ENCODE measurements at places on chromosomes 11 and 22. TPM values are rescaled to one million over a fixed set of nuclear protein-coding genes. Genes with fewer than 3 reads are reported as not detected.

The USP28 gene
- 30.3 TPM for total RNA-seq

The BLID gene
- total RNA-seq, result 1.4 TPM

The DKK3 gene
- 771 TPM for total RNA-seq

The ACTN3 gene
- not detected for total RNA-seq

The OPCML gene
- 0.19 TPM for total RNA-seq

The OLFML1 gene
- 0.17 TPM for total RNA-seq

The OR52B6 gene
- total RNA-seq, result not detected

The ATP5MG gene
- 187 TPM for total RNA-seq

GRCh38 chr11:105697291-105697690 is 87.4 kb downstream of the GRIA4 start:
- no peak for DNase-seq

- DNase-seq, result no peak
These were observed 970 bp downstream of the OR5B21 start for GRCh38 chr11:58506935-58507334.

DNA sequence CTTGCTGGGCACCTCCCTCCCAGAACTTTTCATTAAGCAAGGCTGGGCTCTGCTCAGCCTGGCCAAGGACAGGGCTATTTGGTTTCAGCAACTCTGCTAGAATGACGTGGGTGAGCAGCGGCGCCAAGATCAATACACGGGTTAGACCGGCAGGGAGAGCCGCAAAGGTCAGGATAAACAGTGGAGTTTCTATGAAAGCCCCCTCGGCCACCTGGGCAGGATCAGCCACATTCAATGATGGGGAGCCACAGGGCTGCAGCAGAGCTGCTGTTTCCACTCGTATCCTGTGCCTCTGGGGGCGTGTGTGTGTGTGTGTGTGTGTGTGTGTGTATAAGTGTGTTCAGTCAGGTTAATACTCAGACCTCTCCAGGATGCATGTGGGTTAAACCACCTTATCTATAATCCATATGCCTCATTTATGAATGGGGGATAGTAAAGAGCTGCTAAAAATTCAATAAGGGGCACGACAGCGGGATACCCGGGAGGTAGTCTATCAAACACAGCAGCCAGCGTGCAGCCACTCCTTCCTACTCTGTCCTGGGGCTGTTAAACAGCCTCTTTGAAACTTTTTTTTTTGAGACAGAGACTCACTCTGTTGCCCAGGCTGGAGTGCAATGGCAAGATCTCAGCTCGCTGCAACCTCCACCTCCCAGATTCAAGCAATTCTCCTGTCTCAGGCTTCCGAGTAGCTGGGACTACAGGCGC is 34.8 kb downstream of the MYH9 start:
- DNase-seq, result peak; percentile 71

- DNase-seq, result no peak
These were observed 22.3 kb upstream of the GUCY1A2 start for GRCh38 chr11:107040433-107041087.

DNA sequence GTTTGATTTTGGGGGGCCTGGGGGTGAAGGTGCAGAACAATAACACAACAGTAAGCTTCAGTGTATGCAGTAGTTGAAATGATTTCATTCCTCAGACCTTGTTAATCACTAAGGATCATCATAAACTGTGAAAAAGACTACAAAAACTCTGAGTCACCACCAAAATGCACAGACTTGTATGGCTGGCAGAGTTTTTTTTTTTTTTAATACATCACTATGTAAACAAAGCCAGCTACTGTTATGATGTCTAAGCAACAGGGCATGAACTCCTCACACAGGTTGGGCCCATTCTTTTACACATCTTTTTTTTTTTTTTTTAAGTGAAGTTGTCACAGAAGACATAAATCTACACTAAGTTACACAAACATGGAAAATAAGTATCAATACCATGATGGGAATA is 311.9 kb downstream of the GUCY1A2 start:
- DNase-seq, result peak; percentile 86

- DNase-seq, result no peak
These were observed 11.0 kb upstream of the CERK start for GRCh38 chr22:46748908-46749675.

DNA sequence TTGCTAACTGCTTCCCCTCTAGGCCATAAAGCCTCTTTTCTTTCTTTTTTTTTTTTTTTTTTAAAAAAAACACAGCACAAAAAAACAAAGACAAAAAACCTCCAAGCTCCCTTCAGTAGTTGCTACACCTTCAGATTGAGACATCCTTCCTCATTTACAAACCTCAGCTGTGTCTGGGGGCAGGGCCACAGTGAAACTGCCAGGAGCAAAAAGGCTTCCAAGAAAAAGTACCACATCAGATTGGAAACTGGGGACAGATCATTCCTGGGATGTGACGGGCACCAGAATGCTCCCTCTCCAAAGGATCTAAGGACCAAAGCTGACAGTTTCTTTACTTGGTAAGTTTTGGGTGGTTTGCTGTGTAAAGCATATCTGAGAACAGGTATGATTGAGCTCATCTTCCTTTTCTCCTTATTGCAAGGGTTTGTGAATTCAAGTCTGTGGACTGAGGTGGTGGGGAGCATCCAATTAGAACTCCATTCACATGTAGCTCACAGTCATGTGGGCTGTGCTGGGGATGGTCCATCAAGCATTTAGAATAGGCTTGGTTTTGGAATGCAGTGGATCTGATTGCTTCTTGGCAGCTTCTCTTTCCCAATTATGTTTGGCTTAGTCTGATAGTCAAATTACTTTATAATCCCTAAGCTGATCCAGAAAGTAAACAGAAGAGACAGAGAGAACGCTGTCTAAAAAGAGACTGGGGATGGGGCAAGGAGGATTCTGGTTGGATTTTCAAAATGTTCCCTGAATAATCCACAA is 705 bp downstream of the BBOX1 start:
- DNase-seq, result no peak

DNA sequence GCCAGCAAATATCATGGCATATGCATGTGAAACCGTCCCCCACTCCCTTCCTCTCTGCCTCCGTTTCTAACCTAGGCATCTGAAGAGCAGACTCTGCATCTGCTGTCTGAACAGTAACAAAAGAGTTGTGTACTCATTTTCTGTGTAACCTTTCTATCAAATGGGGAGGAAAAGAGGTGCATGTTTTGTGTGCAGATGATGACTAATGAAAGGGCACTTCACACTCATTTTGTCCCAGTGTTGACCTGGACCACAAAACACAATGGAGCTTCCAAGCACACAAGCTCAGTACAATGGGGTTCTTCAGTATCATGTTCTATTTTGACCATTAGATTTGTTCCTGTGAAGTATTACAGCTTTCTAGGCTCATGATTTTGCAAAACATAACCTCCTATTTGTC is 13.0 kb downstream of the JHY start:
- DNase-seq, result no peak

DNA sequence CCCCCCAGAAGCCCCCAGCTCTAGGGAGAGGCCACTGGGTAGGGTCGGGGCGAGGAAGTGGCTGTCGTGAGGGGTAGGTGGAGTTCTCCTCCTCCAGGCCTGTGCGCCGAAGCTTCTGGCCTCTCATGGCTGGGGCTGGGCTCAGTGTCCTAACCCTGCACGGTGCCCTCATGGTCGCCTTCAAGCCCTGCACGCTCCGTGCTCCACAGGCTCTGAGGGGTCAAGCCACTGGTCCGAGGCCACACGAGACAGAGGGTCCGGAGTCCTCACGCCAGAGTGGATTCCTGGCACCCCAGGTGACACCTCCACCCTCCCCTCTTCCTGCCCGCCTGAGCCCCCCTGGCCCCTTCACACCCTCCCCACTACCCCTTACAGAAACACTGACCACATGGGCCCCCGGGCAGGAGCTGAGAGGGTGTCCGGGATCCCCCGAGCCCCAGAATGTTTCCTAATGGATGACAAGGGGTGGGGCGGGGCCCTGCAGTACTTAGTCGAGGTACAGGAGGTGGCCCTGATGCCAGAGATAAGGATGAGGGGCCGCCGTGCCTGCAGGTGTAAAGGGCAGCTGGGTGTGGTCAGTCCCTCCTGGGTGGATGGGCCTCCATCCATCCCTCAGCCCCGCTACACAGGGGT is 997 bp upstream of the CDHR5 start:
- DNase-seq, result no peak

DNA sequence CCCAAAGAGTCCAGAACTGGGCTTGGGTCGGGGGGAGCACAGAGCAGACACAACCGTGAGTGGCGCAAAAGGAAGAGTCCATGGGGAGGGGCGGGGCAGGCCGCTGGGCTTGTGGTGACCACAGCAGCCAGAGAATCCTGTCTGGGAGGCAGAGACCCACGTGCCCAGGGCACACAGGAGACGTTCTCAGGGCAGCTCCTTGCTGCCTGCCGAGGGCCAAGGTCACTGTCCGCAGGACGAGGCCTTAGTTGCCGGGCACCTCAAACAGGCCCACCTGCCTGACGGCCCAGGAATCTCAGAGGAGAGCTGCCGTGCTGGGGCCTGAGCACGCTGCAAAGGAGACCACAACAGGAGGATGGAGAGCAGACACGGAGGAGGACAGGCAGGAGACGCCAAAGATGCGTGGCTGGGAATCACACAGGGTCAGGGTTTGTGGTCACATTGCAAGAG is 87.8 kb downstream of the MYEOV start:
- DNase-seq, result no peak

- DNase-seq, result no peak
These were observed 216.5 kb upstream of the PLET1 start for GRCh38 chr11:112477152-112477551.

GRCh38 chr11:64131683-64132190 is 34.2 kb downstream of the MACROD1 start:
- DNase-seq, result no peak

All from mammary epithelial cell (primary cell).